Left lung (tissue), 14 donors: ENCODE measurements at places on chromosomes 3 and 15. TPM values are rescaled to one million over a fixed set of nuclear protein-coding genes. Genes with fewer than 3 reads are reported as not detected.
A peak's percentile ranks its signal among the peaks of the same experiment; 100 is the strongest.

DNA sequence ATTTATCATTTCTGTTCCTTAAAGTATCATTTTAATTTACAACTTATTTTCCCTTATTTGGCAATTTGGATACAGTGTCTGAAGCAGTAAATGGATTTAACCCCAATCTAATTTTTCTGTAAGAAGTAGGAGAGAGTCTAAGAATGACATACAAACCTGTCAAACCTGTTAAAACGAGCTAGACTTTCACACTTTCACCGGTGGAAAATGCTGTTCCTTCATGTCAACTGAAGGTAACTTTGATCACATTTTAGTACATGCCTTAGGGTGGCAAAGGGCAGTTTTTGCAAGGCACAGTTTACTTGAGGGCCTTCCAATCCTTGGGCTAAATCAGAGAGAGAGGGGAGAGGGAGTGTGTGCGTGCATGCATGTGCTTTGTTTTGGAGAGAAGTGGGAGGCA, 221.4 kb downstream of the THSD4 start:
- H3K27me3 ChIP-seq = no peaks in the 10 kb centered on the region
- no peak for DNase-seq
- H3K4me1 ChIP-seq = peaks cover 11% of the 10 kb centered on the region
- no peaks in the 10 kb centered on the region for H3K36me3 ChIP-seq
- H3K4me3 ChIP-seq = no peak overlapping the region
- no peak overlapping the region for H3K27ac ChIP-seq

- no peak overlapping the region for H3K4me3 ChIP-seq
- DNase-seq = no peak
- H3K27me3 ChIP-seq = no peaks in the 10 kb centered on the region
- H3K27ac ChIP-seq = no peak overlapping the region
- no peaks in the 10 kb centered on the region for H3K36me3 ChIP-seq
- H3K4me1 ChIP-seq = no peaks in the 10 kb centered on the region
These were observed 3.5 kb upstream of the PP2D1 start for GRCh38 chr3:20015525-20015924.

DNA sequence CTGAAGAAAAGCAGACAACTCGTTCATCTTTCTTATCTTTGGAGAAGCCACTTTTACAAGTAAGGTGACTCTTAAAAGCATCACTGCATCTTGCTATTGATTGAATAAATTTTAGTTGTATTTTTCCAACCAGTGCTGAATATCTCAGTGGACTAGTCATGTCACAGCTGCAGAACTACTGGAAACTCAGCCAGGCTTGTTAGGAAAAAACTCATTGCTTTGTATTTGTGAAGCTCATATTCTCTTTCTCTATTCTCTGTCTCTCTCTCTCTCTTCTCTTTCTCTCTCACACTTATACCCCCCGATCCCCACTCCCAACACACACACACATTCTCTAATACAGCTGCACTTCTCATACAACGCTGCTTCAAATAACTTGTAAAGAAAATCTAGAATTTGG, 104.3 kb downstream of the WDR76 start:
- no peak overlapping the region for H3K4me3 ChIP-seq
- no peaks in the 10 kb centered on the region for H3K27me3 ChIP-seq
- no peaks in the 10 kb centered on the region for H3K4me1 ChIP-seq
- no peak for DNase-seq
- no peak overlapping the region for H3K27ac ChIP-seq

- no peaks in the 10 kb centered on the region for H3K36me3 ChIP-seq
- peak; percentile 79 for DNase-seq
- H3K27ac ChIP-seq = peak overlapping the region; percentile 68
- H3K4me1 ChIP-seq = peaks cover 14% of the 10 kb centered on the region
These were observed 37.2 kb downstream of the AADACL2 start for GRCh38 chr3:151770956-151771355.

GRCh38 chr3:187705164-187705563, 2.8 kb upstream of the RTP2 start:
- peaks cover 6% of the 10 kb centered on the region for H3K4me1 ChIP-seq
- H3K36me3 ChIP-seq = no peaks in the 10 kb centered on the region

- no peak for DNase-seq
- no peak overlapping the region for H3K27ac ChIP-seq
- H3K4me1 ChIP-seq = no peaks in the 10 kb centered on the region
- no peaks in the 10 kb centered on the region for H3K36me3 ChIP-seq
These were observed 39.7 kb downstream of the DIPK2A start for GRCh38 chr3:144011251-144011799.

NR1I2 gene
- 0.91 TPM for polyA plus RNA-seq

CFAP100 gene
- 5.0 TPM for polyA plus RNA-seq
